ENCODE measurements at places on chromosomes 7 and 10.

GRCh38 chr7:129401228-129401966 lies 32.8 kb upstream of the STRIP2 start:
- no peak for DNase-seq

GRCh38 chr7:44673324-44673723 lies 66.9 kb downstream of the OGDH start:
- no peak for DNase-seq

DNA sequence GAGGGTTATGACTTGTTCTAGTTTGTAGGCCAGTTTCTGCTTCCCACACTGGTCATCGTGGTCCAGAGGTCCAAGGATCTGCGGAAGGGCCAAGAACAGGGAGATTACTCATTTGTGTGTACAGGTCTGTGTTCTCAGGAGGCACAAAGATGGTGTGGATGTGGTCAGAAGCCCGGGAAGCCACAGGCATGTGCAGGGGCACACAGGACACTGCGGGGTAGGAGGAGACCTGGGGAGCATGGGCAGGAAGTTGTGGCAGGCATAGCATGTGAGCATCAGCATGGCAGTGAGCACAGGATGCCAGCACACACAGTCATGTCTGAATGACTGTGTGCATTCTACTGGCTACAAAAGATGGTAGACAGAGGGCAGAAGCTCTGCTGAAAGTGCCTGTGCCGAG lies 445.8 kb downstream of the PLXNA4 start:
- no peak for DNase-seq

DNA sequence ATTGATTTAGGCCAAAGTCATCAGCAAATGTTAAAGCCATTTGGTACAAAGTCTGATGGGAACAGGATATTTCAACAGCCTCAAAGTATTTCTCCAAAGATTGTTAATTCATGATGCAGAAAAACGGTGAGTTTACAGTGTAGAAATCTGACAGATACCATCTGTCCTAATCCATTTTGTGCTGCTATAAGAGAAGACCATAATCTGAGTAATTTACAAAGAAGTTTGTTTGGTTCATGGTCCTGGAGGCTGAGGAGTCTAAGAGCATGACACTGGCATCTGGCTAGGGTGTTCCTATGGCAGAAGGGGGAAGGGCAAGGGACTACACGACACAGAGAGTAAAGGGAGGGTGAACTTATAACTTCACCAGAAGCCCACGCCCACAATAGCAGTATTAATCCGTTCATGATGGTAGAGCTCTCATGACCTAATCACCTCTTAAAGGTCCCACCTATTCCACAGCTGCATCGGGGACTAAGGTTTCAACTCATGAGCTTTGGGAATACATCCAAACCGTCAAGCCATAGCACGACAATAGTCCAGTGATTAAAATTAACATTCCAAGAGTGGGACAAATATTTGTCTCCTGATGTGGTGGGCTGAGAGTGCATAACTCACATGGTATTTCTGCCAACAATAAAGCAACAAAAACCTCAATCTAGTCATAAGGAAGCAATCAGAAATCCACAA lies 298.6 kb upstream of the AKR1E2 start:
- no peak for DNase-seq

- DNase-seq: no peak
Observed at GRCh38 chr10:113999531-113999930, 44.1 kb upstream of the ADRB1 start.

DNA sequence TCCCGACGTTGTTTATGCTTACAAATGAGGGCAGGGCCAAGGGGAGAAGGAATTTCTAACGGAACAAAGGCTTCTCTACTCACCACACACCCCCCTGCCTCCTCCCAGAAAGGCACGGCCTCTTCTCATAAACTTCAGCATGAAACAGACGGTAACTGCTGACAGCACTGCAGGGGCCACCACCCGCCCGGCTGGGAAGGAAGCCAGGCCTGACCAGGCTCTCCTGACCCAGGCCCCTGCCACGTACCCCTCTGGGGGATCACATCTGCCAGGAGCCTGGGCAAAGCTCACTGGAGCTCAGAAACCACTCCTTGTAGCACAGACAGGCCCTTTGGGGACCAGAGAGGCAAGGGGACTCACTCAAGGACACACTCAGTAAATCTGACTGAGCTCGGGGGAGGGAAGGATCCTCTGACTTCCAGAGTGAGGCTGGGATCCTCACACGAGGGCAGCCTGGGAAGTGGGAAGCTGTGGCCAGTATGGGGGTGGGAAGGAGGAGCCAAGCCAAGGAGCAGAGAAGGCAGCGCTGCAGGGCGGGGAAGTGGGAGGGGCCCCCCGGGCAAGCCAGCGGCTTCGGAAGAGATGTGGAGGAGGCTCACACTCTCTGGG lies 46.1 kb downstream of the ZCCHC24 start:
- DNase-seq: no peak

DNA sequence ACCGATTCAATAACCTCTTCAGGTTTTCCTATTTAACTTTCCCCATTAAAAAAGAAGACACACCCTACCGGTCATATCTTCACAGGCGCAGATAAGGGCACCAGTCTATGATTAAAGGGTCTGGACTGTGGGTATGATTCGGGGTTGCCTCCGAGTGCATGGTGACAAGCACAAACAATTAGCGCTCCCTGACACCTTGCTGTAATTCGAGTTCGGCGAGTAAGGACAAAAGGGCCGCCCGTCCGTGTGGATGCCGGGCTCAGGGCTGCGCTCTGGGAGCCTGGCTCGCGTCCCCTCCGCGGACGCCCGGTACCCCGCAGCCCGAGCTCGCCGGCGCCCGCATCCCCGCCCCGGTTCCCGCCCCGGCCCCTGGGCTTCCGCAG lies 111.9 kb upstream of the RHEB start:
- no peak for DNase-seq

DNA sequence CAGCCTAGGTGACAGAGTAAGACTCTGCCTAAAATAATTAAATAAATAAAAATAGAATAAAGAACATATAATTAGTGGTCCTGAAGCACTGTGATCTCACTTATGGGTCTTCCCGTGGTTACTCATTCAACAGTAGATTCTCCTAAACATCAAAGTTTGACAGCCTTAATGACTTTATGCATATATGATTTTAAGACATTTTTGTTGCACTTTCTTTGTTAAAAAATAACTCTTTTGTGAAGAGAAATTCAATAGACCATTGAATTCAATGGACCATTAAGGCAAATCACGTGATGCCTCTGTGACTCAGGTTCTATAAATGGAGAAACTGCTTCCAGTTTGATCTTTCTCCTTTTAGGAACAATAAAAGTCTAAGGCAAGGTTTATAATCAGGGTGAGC lies 59.6 kb downstream of the ATOH7 start:
- DNase-seq: no peak

DNA sequence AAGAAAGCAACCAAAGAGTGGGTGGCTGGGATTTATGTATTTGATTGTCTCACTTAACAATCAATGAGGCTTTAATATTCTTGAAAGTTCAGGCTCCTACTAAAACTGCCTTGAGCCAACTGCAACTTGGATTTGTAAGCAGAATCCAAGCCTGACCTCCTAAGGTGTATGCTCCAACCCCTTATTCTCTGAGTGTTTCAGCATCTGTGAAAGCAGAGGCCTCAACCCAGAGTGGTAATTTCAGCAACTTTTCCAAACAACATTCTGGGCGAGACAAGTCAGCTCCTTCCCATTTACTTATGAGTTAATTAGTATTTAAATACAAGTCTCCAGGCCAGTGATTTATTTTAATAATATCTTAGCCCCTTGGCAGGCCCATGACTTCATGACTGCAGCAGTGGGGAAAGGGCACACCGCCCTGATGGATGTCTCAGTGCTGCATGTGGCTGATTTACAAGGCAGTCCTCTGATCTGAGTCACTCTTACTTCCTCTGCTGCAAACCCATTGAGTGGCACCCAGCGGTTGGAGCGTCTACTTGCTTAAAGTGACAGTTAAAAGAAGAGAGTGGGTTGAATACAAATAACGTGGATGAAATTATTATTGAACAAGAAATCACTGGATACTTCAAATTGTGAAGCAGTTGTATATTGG lies 209.1 kb downstream of the TRIL start:
- no peak for DNase-seq

- no peak for DNase-seq
Observed at GRCh38 chr7:156176039-156176438, 363.8 kb upstream of the SHH start.

GRCh38 chr7:49643736-49644135 lies 129.7 kb upstream of the VWC2 start:
- DNase-seq: no peak

- no peak for DNase-seq
Observed at GRCh38 chr10:33252794-33253203, 81.7 kb downstream of the NRP1 start.

- DNase-seq: no peak
Observed at GRCh38 chr7:95686109-95686508, 86.2 kb upstream of the DYNC1I1 start.

DNA sequence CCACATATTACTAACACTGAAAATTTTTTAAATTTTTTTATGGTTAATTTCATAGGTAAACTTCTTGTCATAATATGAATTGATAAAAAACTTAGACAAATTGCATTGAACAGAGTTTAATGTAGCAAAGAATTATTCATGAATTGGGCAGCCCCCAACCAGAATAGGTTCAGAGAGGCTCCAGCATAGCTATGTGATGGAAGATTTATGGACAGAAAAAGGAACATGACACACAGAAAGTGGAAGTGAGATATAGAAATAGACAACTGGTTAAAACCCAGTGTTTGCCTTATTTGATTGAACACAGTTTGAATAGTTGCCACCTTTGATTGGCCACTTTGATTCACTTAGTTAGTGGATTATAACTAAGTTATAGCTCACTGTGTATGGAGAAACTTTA lies 87.2 kb downstream of the AHR start:
- no peak for DNase-seq

- no peak for DNase-seq
Observed at GRCh38 chr10:454860-455259, 234.6 kb downstream of the DIP2C start.

- no peak for DNase-seq
Observed at GRCh38 chr7:135770139-135770710, 21.6 kb upstream of the FAM180A start.

- no peak for DNase-seq
Observed at GRCh38 chr7:148232784-148233183, 357.8 kb upstream of the C7orf33 start.

DNA sequence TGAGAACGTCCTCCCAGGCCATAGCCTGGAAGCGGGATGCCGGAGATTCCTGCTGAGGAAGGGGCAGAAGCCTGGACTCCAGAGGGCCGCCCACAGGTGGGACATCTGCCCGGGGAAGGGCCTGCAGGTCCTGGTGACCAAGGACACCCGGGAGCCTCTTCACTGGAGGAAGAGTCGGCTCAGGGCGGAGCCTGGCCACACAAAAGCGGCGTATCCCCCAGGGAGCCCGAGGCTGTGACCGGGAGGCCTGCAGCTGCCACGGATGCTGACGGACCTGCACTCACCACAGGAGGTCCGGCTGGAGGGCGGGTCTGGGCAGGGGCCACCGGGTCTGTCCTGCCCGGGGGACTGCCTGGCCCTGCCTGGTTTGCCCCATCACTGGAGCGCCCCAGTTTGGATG lies 15.5 kb upstream of the ADGRA1 start:
- no peak for DNase-seq

GRCh38 chr10:91879515-91880170 lies 29.6 kb downstream of the FGFBP3 start:
- no peak for DNase-seq

DNA sequence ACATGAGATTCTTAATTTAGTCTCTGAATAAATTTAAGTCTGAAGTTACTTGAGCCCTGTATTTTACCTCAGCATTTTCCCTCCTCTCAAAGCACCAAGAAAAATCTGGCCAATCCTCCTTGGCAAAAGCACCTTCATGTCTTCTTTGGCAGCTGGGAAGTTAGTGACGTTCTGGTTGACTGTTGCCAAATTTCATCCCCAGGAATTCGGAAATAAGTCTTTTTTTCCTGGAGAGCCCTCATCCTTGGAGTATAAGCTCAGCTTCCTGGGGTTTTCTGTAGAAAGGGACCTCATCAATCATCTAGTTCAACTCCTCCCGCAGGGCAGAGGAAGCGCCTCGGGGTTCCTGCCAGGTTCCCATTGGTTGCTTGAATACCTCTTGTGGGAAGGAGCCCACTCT lies 377.6 kb downstream of the PHTF2 start:
- peak; percentile 61 for DNase-seq

GRCh38 chr10:112649822-112650152 lies 202.8 kb downstream of the VTI1A start:
- DNase-seq: no peak

- no peak for DNase-seq
Observed at GRCh38 chr7:43808410-43808809, 49.9 kb downstream of the BLVRA start.

DNA sequence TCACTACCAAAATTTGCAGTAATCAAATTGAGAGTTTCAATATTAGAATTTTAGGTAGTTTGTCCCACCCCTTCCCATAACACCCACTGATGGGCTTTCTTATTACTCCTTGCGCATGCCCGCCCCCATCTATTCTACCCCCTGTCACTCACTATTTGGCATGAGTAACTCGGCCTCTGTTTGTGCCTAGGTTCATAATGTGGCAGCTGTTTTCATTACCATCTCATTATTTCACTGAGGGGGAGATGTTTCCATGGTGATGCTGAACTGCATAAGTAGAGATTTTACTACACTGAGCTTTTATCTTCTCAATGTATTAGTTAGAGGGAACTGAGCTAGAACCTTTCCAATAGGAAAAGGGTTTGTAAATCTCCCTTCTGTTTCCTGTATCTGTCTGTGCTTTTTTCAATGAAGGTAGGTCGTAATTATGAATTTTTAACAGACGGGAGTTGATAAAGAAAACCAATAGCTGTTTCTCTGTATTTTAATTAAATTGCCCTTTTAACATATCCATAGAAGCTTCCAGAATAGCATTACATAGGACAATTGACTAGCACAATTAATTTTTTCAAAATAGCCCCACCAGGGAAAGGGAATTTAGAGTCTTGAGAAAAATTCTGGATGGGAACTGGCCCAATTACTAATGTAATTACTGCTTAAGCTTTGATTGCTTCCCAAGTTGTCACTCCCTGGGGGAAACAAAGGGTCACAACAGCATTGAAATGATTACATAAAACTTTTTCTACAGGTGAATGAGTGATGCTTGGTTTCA lies 33.4 kb downstream of the PRPS1L1 start:
- DNase-seq: no peak

DNA sequence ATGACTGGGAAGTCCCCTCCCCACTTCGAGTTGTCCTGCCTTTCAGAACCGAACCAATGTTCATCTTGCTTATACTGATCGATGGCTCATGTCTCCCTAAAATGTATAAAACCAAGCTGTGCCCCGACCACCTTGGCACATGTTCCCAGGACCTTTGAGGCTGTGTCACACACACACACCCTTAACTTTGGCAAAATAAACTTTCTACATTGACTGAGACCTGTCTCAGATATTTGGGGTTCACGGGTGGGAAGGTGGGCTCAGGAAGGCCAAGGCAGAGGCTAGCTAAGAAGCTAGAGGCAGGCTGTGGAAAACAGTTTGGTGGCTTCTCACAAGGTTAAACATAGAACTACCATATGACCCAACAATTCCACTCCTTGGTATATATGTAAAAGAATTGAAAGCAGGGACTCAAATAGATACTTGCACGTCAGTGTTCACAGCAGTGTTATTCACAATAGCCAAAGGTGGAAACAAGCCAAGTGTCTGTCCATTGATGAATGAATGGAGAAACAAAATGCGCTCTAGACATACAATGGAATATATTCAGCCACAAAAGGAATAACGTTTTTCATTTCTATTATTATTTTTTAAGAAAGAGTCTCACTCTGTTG lies 15.4 kb downstream of the PRF1 start:
- no peak for DNase-seq

- no peak for DNase-seq
Observed at GRCh38 chr7:129896568-129897382, 56.0 kb downstream of the UBE2H start.

Data from SK-N-MC (cell line).